ENCODE measurements at places on chromosomes 11 and 22.

GRCh38 chr11:113351480-113351879 is 36.1 kb upstream of the ANKK1 start:
- DNase-seq = no peak

GRCh38 chr22:27913162-27913741 is 5.8 kb downstream of the PITPNB start:
- DNase-seq = no peak

DNA sequence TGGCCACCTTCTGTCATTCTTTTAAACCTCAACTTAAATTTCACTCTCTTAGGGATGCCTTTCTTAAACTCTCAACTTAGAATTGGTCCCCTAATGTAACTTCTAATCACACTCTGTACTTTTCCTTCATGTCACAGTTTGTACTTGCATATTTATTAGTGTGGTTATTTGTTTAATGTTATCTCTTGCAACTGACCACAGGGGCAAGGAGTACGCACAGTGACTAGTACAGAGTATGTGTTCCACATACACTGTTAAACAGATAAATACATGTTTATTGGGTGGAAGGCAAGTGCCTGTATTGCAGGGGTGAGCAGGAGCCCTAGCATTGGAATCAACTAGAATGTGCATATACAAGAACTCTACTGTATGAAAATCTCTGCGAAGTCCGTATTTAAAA is 554.0 kb downstream of the INSC start:
- no peak for DNase-seq

- DNase-seq = no peak
Observed at GRCh38 chr11:78371221-78371891, 46.3 kb downstream of the GAB2 start.

GRCh38 chr11:83054904-83055380 is 16.8 kb downstream of the RAB30 start:
- DNase-seq = no peak

DNA sequence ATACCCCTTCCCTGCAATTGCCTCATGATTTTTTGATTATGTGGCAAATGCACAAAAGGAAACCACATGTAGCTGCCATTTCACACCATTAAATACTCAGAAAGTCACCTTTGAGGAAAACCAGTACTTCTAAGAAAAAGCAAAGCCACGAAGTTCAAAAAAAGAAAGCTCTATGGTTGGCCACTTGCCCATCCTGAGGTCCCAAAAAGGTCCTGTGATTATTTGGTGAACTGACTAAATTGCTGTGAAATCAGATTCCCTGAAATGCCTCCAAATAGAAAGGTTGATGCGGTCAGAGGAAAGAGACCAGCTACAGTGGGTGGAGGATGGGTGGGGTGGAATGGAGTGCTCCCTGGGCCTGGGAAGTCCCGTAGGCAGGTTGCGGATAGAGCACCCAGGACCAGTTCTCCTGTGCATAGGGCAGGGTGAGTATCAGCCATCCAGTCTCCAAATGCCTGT is 26.9 kb downstream of the MRPL16 start:
- DNase-seq = no peak

DNA sequence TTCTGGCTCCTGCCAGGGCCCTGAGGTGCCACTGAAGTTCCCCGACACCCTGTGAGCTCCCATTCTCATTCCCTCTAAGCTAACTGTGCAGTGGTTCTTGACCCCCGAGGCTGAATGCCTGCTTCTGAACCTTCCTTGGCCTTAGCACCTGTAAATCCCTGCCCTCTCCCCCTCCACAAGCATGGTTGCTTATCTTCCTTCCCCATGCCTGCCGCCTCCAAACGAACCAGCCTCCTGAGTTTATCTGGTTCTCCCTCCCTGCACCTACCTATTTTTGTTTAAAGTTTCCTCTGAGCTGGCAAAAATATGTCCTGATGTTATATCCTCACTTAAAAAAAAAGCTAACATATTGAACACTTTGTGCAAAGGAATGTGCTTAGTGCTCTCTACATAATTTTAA is 33.9 kb downstream of the PPFIBP2 start:
- DNase-seq = no peak

GRCh38 chr11:11667056-11667455 is 45.3 kb upstream of the GALNT18 start:
- DNase-seq = no peak

DNA sequence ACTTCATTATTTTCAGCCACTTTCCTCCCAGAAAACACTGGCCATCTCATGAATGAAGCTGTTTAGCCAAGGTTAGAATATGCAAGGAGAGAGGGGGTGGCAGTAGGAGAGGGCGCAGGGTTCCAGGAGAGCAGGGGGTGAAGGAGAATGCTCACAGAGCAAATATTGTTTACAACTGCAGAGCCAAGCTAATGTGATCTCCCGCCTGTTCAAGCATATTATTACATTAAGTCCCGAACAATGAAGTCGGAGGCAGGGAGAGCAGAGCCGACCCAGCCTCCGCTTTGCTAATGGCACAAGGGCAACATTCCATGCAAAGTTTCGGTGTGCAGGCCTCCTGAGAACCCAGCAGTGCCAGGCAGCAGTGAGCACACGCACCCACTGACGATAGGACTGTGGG is 80.1 kb downstream of the MICAL3 start:
- DNase-seq = no peak

GRCh38 chr22:20979243-20979809 is 2.8 kb upstream of the LZTR1 start:
- peak; percentile 29 for DNase-seq

DNA sequence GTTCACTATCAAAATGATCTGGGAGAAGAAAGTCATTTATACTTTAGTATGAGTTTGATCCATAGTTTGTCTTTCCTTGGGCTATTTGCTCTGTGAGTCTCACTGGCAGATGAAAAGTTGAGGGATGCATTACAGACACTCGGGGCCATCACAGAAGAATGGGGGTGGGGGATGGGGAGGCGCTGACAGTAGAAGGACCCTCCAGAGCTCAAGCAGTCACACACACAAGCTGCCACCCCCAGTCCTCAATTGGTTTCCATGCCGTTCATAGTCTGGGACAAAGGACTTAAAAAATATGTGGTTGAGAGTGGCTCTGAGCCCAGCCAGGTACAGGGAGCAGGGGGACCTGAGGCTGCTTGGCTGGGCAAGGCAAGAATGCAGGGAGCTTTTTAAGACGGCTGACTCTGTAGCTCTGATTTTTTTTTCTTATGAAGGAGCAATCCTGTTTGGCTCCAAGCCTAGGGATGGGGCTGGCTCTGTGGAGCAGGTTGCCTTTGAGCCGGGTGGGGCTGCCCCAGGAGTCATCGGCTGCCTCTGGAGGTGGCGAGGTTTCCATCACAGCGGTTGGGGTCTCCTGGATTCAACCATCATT is 13.3 kb upstream of the ANO1 start:
- no peak for DNase-seq

- no peak for DNase-seq
Observed at GRCh38 chr11:126544108-126545056, 188.9 kb downstream of the ST3GAL4 start.

DNA sequence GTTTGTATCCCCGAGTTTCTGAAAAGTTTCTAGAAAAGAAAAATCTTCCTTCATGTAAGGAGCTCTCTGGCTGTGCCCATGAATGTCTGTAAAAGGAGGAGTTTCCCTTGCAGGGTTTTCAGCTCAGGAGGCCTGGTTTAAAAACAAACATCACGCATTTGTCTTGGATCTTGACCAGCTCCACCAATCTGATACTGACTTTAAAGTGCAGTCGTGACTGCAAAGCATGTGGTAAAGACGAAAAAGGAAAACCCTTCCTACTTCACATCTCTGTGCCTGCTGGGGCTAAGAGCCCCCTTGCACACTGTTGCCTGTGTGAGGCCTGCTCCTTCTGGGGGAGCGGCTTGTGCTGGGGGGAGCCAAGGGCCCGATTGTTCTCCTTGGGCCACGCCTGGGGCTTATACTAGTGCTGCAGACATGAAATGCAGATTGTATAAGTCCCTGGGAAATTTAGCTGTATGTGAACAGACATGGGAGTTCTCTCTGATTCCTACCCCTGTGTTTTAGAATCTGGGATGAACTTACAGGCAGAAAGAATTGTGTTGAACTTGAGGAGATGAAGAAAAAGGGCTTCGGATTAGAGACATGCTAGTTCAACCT is 62.1 kb downstream of the ADAMTS15 start:
- DNase-seq = no peak

DNA sequence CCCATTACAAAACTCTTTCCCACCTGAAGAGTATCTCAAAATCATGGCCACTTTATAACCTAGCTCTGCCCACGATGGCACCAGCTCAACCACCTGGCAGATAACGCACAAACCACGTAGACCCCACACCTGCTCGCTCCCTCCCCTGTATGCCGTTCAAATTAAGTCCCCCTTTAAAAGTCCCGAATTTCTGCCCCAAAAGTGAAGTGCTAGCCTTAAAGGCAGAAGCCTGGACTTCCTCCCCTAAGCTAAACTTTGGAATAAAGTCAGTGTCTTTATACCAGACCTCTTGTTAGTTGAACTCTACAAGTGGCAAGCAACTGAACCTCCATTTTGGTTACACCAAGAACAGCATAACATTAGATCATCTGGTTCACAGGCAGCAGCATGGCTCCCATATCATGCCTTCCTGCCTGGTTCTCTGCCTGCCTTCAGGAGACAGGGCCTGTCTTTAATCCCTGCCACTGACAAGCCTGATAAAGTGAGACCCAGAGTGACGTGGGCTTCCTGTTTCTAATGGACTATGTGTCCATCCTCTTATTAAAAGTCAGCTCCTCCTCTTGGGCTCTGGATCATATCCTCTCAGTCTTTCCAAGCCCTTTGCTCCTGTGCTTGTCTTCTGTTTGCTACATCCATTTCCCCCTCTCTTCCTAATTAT is 32.6 kb upstream of the NNMT start:
- DNase-seq = no peak

DNA sequence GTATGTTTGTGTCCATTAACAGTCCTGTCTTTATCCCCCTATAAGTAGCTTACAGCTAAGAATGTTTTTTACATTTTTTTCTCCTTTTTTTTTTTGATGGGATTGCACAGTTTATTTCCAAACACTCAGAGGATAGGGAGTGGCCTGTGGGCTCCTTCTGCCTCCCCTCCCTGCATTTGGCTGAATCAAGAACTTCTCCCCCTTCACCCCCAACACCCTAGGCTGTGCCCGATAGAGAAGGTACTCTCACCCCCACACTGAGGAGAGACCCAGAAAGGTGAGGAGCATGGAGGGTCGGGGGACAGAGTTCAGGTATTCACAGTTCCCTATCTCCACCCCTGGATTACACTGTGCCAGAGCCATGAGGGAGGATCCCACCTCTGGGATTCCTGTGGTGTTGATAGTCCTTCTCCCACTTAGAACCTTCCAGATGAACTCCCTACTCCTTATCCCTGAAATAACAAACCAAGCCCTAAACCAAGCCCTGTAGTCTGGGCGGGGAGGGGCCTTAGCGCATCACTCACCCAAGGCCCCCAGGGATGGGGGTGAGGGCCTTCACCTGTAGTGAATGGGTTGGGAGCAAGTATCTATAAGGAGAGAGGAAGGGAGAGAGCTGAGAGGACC is 97.1 kb downstream of the ADAMTS15 start:
- DNase-seq = no peak

- DNase-seq = no peak
Observed at GRCh38 chr11:70734911-70735310, 336.6 kb downstream of the CTTN start.

- DNase-seq = no peak
Observed at GRCh38 chr11:130964058-130964792, 47.9 kb upstream of the SNX19 start.

DNA sequence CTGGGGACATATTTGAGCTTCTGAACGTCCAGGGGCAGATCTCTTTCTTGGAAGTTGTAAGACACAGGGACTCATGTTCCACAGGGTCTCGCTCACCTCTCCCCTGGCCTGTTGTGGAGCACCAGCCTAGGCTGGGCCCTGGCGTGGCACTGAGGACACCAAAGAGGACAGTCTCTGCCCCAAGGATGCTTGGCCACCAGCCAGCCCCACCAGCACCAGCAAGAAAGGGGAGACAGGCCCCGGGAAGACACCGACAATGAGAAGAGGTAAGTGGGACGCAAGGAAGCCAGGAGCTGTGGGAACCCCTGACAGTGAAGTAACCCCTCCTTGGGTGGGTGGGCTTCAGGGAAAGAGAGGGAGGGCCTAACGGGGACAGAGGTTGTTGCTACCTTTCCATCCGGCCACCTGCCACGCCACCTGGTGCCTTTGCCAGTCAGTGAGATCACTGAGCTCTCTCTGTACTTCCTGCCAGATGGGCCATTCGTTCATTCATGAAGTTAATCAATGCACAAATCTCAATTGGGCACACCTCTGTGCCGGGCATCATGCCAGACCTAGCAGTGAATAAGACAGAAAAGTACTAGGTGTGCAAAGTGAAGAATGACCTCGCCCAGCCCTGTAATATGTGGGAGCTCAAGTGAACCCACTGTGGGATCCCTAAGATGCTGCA is 11.1 kb downstream of the APOL5 start:
- no peak for DNase-seq

- DNase-seq = no peak
Observed at GRCh38 chr22:36938028-36938425, 24.6 kb downstream of the CSF2RB start.

- DNase-seq = no peak
Observed at GRCh38 chr22:40314041-40314440, 32.3 kb upstream of the ADSL start.

DNA sequence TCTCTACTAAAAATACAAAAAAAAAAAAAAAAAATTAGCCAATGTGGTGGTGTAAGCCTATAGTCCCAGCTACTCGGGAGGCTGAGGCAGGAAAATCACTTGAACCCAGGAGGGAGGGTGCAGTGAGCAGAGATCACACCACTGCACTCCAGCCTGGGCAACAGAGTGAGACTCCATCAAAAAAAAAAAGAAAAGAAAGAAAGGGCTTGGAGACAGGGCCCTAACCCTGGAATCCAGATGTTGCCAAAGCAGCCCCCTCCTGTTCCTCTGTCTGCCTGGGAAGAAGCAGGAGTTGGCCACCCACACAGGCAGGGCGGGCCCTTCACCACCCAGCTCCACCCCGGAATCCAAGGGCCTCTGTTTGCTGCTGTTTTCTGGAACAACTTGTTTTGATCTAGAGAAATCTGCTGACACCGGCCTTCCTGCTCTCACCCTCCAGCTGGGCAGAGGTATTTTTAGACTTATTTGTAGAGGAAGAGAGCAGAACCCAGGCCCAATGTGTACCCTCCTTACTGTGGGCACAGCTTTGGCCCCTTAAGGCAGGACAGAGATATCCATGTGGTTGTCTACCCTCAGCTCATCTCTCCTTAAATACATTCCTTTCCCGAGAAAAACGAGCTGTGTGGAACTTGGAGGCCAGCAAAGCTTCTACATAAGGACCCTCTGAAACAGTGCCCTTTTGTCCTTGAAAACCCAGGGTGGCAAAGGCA is 2.7 kb upstream of the NEAT1 start:
- DNase-seq = peak; percentile 74

- DNase-seq = no peak
Observed at GRCh38 chr11:101553891-101554292, 29.9 kb downstream of the TRPC6 start.

GRCh38 chr11:100961633-100962032 is 168.0 kb downstream of the PGR start:
- DNase-seq = no peak

DNA sequence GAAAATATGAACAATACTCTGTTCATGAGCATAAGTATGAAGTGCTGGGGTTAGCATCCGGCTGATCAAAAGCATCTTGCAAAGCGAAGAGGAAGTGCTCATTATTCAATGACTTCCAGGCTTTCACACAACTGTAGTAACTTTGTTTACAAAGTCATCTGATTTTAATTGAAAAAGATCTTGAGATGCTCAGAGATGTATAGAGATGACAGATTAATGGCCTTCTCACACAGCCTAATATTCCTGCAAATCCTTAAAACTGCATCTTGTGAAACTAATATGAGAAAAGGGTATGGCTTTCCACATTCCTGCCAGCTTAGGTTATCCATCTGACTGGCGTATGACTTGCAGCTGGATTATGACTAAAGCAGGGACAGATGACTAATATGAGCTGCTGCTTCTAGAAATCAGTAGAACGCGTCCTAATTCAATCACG is 125.4 kb downstream of the CASP12 start:
- peak; percentile 59 for DNase-seq

Measured in pulmonary artery endothelial cell (primary cell).